ENCODE measurements at places on chromosomes 11 and 22.

DNA sequence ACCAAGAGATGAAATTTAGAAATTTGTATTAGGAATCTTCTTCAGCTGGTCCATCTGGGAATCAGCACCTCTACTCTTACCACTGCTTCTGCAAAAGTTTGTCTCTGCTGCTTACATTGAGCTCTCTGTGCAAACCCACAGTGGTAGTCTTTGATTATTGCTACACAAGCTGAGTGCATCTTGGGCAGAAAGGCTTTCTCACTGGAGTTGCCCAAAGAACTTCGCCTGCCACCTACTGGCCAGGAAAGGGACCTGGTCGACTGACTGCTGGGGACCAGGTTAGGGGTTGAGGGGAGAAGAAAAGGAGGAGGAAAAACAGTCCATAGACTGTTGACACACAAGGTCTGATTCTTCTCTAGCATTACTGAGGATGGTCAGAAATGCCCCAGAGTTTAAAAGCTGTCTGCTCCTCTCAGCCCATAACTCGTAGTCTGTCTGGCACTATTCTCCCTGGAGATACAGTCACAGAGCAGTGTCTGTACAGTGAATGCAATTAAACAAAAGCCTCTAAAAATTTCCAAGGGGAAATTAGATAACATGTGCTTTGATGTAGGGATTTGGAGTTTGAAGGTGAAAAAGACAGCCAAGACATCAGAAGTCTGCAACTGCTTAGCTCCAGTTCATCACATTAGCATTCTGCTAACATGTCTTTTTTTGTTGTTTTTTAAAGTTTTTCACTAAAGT, 215.0 kb upstream of the CTSC start:
- no peak for DNase-seq

- DNase-seq: no peak
These were observed at the start of gene IGF2 for GRCh38 chr11:2139123-2139521. Gene IGF2, minus strand, starts transcription at chr11:2139389. Its CDS starts 3,866 bp downstream, at chr11:2135523.

- DNase-seq: no peak
These were observed 33.1 kb downstream of the CCDC15 start for GRCh38 chr11:124987096-124987495.

DNA sequence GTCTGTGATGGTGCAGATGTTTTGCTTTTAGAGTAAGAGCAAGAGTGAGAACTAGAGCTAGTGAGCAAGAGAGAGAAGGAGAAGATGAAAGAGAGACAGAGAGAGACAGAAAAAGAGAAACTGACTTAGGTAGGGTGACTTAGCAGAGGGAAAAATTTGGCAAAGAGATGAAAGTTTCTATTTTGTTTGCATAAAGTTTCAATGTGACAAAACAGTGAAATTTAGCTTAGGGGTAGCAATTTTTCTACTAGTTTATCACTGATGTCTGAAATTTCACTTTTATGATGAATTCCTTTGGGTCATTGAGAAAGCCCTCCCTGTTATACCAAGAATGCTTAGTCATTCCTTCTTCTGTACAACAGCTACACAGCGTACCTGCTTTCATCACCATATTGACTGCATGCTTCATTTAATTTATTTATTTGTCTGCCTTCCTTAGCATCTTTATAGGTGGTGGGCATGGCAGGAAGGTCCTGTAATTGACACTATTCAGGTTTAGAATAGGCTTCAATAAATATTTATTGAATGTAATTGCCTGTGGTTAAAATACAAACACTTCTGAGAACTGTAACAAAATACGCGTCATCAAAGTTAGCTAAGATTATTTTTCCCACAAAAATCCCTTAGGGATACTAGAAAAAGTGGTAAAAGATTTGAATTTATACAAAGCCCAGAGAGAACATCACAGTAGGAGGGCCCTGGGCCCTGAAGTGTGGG, 19.9 kb upstream of the CTSC start:
- no peak for DNase-seq

DNA sequence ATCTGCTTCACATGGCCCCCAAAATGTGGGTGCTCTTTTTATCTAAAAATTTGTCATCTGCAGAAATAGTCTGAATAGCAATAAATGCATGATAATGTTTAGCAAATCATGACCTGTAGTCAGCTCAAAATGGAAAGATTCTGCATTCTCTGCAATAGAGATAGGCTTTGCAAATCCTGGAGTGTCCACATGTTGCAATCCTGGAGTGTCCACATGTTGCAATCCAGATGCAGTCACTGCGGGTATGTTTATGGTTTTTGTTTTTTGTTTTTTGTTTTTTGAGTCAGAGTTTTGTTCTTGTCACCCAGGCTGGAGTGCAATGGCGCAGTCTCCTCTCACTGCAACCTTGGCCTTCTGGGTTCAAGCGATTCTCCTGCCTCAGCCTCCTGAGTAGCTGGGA, 20.2 kb upstream of the LRRC32 start:
- no peak for DNase-seq

DNA sequence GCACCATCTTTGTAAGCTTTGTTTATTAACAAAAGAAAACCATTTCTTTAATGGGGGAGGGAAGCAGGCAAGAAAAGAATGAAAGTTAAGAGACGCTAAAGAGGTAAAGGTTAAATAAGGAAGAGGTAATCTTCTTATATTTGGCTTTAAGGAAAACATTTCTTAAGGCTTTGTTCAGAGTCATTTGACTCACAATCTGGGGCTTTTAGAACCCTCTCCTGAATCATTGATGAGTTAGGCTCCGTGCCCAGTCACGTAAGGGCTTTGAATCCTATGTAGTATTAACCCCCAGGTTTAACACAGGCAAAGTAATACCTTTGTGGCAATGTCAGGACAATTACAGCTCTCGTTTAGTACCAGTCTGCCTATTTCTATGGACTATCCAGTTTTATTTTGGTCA, 26.1 kb downstream of the MADD start:
- no peak for DNase-seq

GRCh38 chr22:37427711-37428635, 694 bp upstream of the ELFN2 start:
- no peak for DNase-seq

DNA sequence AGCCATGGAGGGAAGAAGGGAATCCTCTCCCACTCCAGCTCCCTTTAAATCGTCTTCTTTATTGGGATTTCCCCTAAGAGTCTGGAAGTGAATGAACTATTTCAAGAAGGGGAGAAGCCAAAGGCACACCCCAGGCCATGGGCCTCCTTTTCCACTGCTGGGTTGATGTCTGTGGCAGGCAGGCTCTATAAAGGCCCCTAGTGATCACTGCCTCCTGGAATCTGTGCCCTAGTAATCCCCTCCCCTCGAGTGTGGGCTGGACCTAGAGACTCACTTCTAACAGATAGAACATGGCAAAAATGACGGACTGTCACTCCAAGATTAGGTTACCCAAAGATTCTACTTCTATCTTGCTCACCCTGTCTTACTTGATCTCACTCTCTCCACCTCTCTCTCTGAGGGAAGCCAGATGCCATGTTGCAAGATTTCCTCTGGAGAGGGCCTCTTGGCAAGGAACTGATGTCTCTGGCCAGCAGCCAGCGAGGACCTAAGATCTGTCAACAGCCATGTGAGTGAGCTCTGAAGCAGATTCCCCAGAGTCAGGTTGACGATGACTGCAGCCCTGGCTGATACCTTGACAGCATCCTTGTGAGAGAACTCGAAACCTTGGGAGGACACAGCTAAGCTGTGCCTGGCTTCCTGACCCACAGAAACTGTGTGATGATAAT, 444.8 kb downstream of the SOX6 start:
- DNase-seq: no peak

DNA sequence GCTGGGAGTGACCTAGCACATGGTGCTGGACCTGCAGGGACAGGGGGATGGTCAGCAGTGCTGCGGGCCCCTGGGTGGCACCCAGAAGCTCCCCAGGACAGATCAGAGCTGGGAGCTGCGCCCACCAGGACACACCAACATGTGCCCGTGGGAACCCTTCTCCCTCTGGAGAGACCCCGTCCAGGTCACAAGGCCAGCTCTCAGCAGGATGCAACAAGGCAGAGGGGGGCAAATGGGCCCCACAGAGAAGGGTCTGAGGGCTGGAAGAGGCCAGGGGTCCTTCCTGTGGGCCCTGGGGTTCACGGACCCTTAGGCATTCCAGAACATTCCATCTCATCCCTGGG, 6.2 kb downstream of the DUSP8 start:
- DNase-seq: no peak

DNA sequence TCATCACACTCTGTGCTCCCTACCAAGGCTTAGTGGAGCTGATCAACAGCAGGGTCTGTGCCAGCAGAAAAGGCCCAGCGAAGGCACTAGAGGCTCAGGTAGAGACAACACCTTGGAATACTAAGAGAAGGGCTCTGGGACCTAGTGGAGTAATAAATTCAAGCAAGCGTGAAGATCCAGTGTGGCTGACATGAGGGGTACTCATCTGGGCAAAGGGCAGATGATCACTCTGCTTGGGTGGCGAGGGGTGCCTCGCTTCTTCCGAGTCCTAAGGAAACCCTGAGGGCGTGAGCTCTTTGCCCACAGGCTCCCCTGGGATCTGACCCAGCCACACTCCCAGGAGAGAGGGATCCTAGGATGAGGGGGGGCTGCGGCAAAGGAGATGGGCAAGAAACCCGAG, 3.5 kb upstream of the TPBGL start:
- no peak for DNase-seq

- no peak for DNase-seq
These were observed 180.0 kb downstream of the MAML2 start for GRCh38 chr11:96162816-96163499.

- no peak for DNase-seq
These were observed 4.2 kb upstream of the MPEG1 start for GRCh38 chr11:59216641-59217564.

DNA sequence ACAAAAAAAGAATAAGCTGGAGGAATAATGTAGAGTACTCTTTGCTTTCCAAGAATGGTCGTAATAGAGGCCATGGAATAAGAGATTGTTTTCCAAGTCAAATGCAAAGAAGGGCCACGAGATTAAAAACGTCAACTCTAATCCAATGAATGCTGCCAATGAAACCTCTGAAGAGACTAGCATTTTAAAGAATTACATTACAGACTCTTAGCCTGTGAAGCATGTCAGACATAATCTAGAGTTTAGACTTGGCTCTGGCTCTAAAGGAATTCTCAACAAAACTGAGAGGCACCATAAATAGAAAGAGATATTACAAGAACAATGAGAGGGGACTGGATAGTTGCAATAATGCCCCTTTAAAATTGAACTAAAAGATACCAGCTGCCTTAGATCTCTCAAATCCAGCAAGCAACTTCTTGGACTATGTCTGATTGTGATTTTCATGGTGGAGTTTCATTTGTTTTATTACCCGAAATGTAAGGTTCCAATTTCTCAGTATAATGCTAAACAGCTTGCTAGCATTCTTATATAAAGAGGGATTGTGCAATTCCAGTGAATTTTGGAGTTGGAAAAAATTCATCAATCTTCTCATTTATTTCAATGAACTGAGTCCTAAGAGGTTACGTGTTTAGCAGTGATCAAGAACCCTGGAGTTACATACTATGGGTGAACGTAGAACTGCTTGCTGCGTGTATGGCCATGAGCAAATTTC, 5.6 kb downstream of the ETS1 start:
- DNase-seq: no peak

DNA sequence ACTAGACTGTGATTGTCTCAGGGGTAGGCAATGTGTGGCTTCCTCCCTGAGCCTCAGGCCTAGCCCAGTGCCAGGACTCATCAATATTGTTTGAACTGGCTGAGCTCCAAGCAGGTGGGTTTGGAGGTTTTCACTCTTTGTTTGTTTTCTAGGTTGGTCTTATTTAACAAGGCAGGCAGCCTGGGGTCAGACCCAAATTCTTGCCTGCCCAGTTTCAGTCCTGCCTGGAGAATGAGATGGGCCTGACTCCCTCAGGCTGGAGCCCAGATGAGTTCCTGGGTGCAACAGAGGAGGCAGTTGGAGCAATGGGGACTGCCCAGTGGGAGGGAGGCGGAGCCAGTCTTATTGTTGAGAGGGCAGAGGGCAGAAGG, 28.3 kb upstream of the TP53I11 start:
- no peak for DNase-seq

DNA sequence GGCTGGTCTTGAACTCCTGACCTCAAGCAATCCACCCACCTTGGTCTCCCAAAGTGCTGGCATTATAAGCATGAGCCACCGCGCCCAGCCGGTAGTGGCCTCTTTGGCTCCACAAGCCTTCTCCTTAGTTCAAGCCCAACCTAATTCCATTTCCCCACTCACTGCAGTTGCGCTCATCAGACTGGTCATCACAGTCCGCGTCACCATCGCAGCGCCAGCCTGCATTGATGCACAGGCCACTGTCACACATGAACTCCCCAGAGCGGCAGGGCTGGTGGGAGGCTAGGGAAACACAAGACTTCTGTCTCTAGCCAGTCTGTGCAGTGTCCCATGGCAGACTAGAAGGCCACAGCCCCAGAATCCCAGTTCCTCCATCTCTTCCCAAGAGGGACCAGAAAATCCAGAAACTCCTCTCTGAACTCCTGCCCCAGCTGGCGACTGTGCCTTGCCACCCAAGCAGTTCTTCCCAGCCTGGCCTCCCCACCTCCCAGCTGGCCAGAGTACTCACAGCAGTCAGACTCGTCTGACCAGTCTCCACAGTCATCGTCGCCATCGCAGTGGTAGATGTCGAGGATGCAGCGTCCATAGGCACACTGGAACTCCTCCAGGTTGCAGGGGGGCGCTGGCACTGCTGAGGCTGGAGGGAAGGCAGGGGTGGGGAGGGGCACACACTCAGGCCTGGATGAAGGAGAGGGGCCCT, 19.8 kb downstream of the LRP4 start:
- DNase-seq: no peak

DNA sequence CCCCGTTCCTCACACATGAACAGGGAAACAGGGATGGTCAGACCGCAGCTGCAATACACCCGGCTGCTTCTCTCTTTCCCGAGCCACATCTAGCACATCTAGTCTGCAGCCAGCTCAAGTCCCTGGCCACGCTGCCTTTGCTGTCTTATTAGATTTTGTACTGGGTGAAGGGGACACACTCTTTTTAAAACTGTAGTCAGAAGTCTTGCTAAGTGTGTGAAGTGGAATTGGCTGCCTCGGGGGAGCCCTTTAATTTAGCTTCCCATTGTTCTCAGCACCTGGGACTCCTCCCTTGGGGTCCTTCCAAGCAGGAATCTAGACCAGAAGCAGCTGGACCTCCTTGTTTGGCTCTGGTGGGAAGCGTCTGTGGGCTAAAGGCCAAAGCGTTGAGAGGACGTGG, 420.0 kb downstream of the CTTN start:
- DNase-seq: no peak

DNA sequence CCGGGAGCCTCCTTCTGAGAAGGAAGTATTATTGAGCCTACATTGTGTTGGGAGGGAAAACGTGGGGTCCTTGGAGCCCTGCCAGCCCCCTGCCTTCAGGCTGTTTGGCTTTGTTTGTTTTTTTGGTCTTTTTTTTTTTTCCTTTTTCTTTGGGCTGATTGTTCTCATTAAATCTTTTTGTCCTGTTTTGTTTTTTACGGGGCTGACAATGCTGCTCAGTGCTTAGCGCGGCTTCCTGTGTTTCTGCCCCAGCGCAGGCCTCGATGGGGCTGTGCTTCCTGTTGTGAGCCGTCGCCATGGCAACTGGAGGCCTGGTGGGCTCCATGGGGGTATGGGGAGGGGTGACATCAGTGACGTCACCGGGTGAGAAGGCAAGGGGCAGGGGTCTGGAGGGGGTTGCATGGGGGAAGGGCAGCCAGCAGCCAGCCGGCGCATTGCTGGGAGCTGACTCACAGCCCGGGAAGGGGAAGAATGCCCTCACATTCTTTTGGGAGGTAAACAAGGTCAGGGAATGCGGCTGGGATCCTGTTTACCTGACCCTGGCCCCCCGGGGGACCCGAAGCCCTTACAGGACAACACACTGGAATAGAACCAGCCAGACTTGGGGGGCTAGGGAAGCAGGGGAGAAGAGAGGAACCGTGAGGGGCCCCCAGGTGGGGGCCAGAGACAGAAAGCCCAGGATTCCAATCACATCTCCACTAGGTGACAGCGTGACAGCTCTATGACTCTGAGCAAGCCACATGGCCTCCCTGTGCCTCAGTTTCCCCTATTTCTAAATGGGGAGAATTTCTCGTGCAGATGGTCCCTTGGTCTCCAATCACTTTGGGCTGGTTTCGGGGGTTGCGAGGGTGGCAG, 22.2 kb upstream of the CBX7 start:
- peak; percentile 49 for DNase-seq
